ENCODE measurements at places on chromosomes 3 and 15.
A peak's percentile ranks its signal among the peaks of the same experiment; 100 is the strongest.

- peak; percentile 33 for DNase-seq
Measured at GRCh38 chr15:41603941-41604911, 45.2 kb downstream of the TYRO3 start.

DNA sequence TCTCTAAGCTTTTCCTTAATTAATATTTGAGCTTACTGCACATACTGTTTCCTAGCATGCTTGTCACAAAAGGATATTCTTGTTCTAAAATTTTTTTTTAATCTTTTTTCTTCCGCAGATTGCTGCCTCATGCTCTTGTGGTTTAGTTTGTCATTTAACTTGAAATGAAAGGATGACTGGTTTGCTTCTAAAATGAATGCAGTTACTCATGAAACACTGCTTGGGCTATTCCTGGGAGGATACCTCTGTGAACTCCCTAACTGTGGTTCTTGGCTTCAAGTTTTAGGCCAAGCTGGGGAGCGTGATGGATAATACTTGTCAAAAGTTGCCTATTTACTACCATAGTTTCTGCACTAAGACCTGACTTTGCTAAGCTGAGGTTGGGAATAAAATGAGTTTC, 64.0 kb downstream of the USP13 start:
- no peak for DNase-seq

- no peak for DNase-seq
Measured at GRCh38 chr3:50278123-50278879, 586 bp upstream of the LSMEM2 start.

DNA sequence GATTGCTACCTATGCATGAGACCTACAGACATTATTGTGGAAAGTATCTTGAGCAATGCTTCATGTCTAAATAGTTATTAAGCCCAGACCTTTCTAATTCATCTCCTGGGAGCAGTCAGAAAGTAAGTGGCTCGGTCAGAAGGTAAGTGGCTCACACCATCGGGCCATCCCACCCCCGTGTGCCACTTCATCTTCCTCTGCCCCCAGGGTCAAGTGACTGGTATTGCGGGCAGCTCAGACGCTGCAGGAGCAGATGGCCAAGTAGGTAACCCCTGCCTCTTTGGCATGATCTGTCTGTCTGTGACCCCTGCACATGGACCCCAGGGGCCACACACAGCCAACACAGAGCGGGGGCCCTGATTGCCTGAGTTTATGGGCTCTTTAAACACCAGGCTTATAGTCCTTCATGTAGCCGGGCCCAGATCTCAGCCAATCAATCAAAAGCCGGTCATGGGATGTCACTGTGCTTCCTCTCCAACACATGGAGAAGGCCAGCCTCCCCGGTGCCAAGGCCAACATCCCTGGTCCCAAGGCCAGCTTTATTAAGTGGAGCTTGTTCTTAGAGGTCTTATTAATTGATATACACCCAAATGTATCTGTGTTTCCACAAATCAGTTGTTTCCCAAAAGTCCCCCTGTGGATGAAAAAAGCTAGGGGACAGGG, 42.9 kb downstream of the LARP6 start:
- DNase-seq, result no peak

DNA sequence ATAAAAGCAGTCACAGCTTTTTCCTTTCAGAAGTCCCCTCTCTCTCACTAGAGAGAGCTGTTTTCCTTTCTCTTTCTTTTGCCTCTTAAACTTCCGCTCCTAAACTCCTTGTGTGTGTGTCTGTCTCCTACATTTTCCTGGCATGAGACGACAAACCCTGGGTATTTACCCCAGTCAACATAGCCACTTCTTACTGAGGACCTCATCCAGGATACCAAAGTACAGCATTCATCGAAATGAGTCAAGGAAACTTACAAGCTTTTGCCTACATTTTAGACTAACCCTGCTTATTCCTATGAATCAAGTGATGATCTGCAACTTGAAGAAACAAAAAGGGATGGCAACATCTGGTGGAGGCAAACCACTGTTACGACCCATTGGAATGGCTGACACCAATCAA, 16.7 kb downstream of the PATL2 start:
- no peak for DNase-seq

DNA sequence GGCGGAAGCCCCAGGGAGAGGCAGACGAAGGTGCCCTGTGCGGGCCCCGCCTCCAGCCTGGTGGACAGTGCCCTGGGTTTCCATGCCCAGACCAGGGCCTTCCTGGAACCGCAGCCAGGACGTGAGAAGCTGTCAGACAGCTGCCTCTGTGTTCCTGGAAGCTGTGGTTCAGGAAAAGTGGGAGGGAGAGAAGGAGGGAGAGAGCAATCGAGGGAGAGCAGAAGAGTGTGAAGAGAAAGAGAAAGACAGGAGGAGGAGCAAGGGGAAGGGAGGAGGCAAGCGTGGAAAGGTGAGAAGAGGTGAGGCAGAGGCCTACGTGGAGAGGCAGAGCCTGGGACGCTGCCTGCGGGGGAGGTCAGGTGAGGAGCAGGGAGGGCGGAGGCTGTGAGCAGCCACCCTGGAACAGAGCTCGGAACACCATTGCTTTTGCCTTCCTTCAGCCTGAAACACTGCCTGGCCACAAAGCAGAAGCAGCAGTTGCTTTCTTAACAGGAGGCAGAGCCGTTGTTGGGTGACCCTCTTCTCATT, 18.6 kb downstream of the ZDHHC19 start:
- DNase-seq, result no peak

DNA sequence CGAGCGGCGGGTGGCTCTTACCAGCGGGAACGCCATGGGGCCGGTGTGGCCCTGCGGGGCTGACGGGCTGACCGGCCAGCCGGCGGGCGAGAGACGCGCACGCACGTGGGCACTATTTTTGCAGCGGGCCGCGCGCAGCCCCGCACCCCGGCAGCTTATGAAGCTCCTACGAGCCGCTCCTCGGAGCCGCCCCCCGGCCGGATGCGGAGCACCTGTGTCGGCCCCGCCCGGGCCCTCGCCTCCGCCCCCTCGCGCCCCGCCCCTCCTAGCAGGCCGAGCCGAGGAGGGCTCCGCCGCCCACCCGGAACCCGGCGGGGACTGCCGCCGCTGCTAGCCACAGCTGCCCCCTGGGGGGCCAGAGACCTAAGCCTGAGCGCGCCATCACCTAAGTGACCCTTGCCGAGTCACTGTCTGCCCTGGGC, 683 bp upstream of the CPEB1 start:
- DNase-seq, result no peak

DNA sequence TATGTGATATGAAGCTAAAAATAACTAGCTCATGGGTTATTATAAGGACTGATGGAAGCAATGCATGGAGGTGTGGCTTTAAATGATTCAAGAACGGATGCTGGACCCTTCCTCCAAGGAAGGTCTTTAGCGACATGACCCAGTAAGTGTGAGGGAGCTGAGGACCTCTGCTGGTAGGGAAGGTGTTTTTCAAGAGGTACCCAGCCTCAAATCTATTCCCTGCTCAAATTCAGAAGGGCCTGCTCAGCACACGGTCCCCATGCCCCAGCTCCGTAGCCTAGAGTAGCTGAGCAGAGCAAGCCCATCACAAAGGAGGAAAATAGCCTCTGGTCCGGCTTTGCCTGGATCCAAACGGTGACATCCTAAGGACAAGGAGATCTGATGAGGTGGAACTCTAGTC, 266.2 kb upstream of the IGF1R start:
- no peak for DNase-seq

- DNase-seq, result no peak
Measured at GRCh38 chr3:185966655-185967054, 28.8 kb upstream of the TRA2B start.

DNA sequence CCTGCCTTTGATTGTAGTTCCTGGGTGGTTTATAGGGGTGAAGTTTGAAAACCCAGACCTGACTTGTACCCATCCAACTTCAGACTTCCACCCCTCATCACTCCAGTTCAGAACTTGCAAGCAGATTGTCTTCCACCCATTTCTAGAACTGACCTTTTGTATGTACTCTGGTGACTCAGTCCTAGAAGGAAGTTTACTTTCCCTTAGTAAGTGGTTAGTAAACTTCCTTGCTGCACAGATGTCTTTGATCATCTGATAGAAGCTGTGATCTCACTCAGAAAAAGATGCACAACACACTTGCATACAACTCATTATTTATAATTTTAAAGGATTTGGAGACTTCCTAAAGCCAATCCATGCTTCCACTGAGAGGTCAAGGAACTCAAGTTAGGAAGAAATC, 368.0 kb downstream of the MFSD1 start:
- DNase-seq, result no peak

GRCh38 chr3:79040701-79041100, 727.1 kb downstream of the ROBO1 start:
- no peak for DNase-seq

- DNase-seq, result peak; percentile 30
Measured at GRCh38 chr3:158532099-158532734, 38.8 kb upstream of the MLF1 start.

DNA sequence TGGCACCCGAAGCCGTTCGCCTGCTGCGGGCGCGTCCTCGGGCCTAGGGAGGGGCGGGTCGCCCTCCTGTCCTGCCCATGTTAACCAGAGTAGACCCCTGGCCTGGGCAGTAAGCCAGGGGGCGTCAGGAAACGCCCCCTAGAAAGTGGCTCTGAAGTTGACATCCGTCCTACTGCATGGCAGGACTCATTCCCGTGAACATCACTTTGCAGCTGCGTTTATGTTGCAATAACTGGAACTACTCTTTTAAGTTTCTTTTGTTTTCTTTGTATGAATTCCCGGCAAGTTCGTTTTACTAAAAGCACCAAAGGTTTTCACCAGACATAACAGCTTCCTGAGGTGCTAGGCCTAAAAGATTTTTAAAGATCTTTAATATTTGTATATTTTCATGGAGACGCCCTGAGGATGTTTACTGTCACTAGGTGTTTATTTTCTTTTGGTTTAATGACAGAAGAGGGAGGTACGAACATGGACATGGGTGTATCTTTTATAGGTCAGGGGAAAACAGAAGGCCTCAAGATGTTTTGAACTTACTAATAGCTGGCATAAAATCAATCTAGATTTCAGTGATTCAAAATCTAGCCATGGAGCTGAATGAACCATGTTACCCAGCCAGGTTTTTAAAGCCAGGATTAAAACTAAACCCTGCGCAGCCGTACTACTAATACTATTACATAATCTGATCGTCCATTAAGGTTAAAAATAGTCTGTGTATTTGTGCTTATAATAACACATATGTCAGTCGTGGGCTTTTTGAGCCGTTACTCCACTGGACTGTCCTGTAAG, 1.0 kb downstream of the C15orf61 start:
- no peak for DNase-seq

DNA sequence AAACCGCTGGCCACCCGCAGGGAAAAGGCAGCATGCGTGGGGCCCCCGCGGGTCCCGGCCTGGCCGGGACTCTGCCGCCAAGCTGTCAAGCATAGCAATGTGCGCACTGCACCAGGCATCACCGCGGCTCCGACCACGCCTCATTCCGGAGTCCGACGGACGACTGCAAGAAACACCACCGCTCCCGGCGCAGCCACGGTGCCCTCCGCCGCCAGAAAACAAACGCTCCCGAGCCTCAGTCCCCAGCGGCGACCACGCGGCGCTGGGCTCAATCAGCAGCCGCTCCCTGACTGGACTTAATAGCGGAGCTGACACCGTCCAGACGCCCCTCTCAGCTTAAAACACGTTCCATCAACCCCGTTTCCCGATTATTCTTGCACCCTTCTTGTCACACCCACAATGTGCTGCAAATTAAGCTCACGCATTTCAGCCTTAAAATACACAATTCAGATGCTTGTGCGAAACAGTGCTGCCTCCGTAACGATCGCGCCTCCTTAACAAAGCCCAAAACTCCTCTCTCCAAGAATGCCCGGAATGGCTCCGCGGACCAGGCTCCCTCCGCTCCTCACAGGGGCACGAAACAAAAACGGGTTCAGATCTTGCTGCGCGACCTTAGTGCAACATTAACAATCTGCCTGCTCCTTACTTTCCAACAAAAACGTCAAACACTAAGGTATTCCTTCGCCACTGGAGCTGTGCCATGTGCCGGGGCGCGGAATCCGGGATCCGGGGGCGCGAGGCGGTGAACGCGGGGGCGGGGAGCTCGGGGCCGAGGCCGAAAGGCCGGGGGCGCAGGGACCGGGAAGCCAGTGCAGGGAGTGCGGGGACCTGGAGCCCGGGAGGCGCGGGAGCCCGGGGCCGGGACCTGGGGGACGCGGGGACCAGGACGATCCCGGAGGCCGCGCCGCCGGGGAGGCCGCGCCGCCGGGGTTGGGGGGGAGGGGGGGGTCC, 655 bp downstream of the CYFIP1 start:
- DNase-seq, result peak; percentile 56

DNA sequence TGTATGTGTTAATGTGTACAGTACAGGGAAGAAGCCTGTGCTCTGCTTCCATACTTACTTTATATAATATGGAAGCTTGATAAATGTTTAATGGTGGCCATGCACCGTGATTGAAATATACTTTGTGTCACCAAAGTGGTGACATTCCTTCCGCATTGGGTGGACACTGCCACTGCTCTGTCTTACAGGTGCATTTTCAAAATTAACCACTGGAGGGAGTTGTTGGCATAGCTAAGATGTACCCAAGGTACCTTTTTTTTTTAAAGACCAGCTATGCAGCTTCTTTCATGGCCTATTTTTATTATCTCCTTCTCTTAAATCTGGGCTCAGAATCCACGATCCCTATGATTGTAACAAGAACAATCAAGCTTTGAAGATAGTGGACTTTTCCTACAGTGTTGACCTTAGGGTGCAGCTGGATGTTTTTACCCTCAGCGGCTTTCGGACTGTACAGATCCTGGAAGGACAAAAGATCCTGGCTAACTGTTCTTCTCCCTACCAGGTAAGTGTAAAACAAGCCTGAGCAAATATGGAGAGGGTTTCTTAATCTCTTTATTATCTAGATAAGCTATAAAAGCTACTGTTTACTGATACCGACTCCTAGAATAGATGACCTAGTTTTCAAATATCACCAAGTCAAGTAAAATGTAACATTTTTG, 21.6 kb upstream of the PAK6 start:
- peak; percentile 46 for DNase-seq

DNA sequence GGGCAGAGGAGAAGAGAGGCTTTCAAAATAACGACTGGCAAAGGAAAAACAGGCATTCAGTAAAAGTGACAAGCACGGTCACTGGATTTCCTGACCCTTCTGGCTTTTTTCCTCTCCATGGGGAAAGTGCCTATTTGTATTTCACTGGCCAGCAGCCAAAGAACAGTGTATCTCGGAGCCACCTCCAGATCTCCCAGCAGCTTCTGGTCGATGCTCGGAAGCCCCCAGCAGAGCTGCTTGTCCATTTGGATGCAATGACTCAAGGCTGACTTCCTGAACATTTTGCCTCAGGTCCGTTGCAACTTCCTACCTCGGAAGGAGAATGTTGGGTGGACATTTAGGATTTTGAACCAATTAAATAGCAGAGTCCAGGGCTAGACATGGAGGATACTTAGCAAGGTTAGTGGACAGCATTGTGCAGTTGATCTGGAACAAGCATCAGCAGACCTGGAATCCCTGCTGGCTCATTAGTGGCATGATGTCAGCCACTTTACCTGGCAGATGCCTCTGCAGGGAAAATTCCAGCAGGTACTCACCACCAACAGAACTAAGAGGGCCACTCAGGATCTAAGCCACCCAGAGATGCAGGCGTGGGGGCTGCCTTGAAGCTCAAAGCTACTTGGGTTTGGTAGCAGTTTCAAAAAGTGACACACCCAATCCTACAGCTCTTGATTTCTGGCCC, 1.1 kb downstream of the FAM107A start:
- no peak for DNase-seq

- DNase-seq, result no peak
Measured at GRCh38 chr3:110413266-110413665, 658.4 kb upstream of the NECTIN3 start.

Measured in T47D (cell line).